ENCODE measurements at places on chromosomes 5 and 9.

- DNase-seq = peak; percentile 79
Measured at GRCh38 chr5:87541033-87541432, 128.3 kb upstream of the CCNH start.

GRCh38 chr5:9661316-9662015 is 31.3 kb upstream of the TAS2R1 start:
- no peak for DNase-seq

GRCh38 chr5:135660826-135661575 is 82.2 kb upstream of the CXCL14 start:
- DNase-seq = peak; percentile 24

GRCh38 chr9:121720311-121721057 is 69.0 kb downstream of the DAB2IP start:
- DNase-seq = peak; percentile 14

DNA sequence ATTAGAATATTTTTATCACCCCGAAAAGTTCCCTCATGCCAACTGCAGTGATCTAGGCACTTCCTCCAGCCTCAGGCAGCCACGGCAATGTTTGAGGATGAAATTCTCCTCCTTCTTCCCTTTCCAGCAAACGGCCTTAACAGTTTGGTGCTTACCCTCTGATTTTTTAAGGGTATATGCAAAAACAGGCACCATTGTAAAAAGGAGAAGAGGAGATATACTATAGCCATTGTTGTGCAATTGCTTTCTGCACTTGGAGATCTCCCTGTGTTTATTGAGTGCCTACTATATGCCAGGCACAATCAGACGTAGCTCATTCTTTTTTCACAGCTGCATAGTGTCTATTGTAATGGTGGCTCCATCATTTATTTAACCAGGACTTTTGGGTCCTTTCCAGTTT is 29.4 kb downstream of the GSN start:
- DNase-seq = no peak

DNA sequence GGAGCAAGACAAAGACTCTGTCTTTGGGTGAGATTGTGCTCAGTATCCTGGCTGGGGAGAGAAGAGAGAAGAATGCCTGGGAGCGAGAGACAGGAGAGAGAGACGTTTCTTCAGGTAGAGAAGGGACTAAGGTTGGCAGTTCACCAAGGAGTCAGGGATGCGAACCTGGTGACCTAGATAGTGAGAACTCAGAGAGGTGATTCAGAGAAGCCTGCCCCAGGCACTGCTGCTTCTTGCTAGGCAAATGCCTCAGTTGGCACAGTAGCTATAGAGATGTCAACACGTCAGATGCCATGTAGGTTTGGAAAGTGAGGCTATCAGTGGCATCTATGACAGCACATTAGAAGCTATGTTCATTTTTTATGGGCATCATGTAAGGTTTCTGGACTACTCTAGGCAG is 231.6 kb upstream of the VLDLR start:
- no peak for DNase-seq

DNA sequence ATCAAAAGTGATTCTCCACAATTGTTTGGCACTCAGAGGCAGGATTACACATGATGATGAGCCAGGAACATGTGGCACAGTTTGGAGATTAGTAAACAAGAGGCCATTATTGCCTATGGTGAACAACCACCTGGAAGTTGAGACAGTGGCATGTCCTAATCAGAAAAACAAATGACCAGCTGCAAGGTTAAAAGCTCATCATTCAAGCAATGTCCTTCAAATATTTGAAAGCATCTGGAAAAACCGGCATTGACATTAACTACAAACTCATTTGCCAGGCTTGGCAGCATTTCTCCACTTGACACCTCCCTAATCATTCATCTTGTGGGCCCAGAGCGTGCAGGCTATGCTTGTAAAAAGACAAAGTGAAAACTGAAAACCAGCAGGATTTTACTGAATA is 80.6 kb upstream of the MEGF10 start:
- DNase-seq = peak; percentile 29

- no peak for DNase-seq
Measured at GRCh38 chr5:122089096-122090013, 11.3 kb upstream of the LOX start.

All from NCI-H526 (cell line).